ENCODE measurements at places on chromosomes 12 and 14. TPM values are rescaled to one million over a fixed set of nuclear protein-coding genes. Genes with fewer than 3 reads are reported as not detected.

- no peaks in the 10 kb centered on the region for H3K27me3 ChIP-seq
- peaks cover 4% of the 10 kb centered on the region for H3K36me3 ChIP-seq
- H3K27ac ChIP-seq = no peak overlapping the region
- no peaks in the 10 kb centered on the region for H3K4me1 ChIP-seq
- no peak for DNase-seq
Observed at GRCh38 chr12:51771008-51771407, 77.5 kb downstream of the FIGNL2 start.

- peaks cover 7% of the 10 kb centered on the region for H3K4me1 ChIP-seq
- no peaks in the 10 kb centered on the region for H3K27me3 ChIP-seq
- no peak for DNase-seq
- H3K27ac ChIP-seq = no peak overlapping the region
Observed at GRCh38 chr14:90426663-90427062, 29.8 kb downstream of the CALM1 start.

The IFT43 gene
- total RNA-seq = 36.9 TPM

GRCh38 chr12:90360300-90360699 lies 594.7 kb downstream of the CCER1 start:
- no peak overlapping the region for H3K4me3 ChIP-seq
- no peaks in the 10 kb centered on the region for H3K36me3 ChIP-seq
- peaks cover 15% of the 10 kb centered on the region for H3K4me1 ChIP-seq
- H3K27me3 ChIP-seq = no peaks in the 10 kb centered on the region
- DNase-seq = no peak

The SIX6 gene
- not detected for total RNA-seq

The ASCL1 gene
- total RNA-seq = 7.5 TPM

The POTEG gene
- total RNA-seq = not detected

DNA sequence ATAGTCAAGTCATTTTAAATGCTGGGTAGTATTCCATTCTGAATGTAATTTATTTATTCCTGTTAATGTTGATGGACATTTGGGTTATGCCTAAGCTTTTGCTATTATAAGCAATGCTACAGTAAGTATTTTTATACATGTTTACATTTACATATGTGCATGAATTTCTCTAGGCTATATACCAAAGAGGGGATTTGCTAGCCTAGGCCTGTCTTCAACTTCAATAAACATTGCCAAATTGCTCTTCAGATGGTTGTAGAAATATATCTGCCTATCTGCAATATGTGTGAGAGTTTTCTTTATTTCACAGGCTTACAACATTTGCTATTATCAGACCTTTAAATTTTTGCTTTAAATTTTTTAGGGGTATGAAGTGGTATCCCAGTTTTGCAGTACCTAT lies 87.0 kb downstream of the MIPOL1 start:
- H3K4me3 ChIP-seq = no peak overlapping the region
- H3K36me3 ChIP-seq = peaks cover 7% of the 10 kb centered on the region
- no peaks in the 10 kb centered on the region for H3K4me1 ChIP-seq
- no peaks in the 10 kb centered on the region for H3K27me3 ChIP-seq

GRCh38 chr12:18926188-18926587 lies 188.3 kb downstream of the CAPZA3 start:
- H3K4me3 ChIP-seq = no peak overlapping the region
- no peak overlapping the region for H3K27ac ChIP-seq
- peaks cover 3% of the 10 kb centered on the region for H3K36me3 ChIP-seq
- H3K4me1 ChIP-seq = no peaks in the 10 kb centered on the region
- DNase-seq = no peak

DNA sequence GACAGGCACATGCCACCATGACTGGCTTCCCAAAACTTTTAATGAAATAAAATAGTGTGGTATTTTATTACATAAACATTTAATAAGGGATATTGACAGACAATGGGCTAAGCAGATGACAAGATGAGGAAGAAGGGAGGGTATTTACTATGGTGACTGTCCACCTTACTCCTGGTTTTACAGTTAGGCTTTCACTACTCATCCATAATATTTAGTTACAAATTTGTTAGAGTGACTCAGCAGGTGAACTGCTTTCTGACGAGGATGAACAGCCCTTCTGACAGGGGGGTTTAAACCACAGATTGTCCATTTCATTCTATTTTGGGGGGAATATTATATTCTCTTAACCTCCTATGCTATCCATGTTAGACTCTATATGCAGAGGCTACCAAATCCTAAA lies 3.6 kb upstream of the PALS1 start:
- no peak overlapping the region for H3K27ac ChIP-seq
- H3K4me3 ChIP-seq = no peak overlapping the region
- H3K4me1 ChIP-seq = peaks cover 4% of the 10 kb centered on the region
- H3K27me3 ChIP-seq = peaks cover 9% of the 10 kb centered on the region
- no peaks in the 10 kb centered on the region for H3K36me3 ChIP-seq

DNA sequence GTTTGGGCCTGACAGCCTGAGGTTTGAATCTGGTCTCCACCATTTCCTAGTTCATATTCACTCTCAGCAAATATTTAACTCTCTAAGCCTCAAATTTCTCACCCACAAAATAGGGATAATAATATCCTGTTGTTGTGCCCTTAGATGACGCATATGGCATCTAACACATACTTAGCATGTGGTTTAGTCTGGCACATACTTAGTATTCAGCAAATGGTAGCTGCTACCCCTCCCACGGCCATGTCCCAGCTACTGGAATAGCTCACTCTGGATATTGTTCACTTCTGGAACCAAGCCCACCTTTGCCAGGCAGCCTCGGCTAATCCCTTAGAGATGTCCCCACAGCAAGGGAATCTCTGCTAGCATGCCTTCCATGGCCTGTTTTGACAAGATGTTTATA lies 53.3 kb downstream of the BICD1 start:
- peaks cover 26% of the 10 kb centered on the region for H3K36me3 ChIP-seq
- H3K4me1 ChIP-seq = no peaks in the 10 kb centered on the region
- no peak for DNase-seq
- no peaks in the 10 kb centered on the region for H3K27me3 ChIP-seq
- H3K4me3 ChIP-seq = no peak overlapping the region

- no peak overlapping the region for H3K27ac ChIP-seq
- no peak overlapping the region for H3K4me3 ChIP-seq
- no peaks in the 10 kb centered on the region for H3K27me3 ChIP-seq
- H3K4me1 ChIP-seq = peaks cover 19% of the 10 kb centered on the region
- H3K36me3 ChIP-seq = no peaks in the 10 kb centered on the region
Observed at GRCh38 chr12:67937822-67938221, 51.4 kb upstream of the IFNG-AS1 start.

The WNT1 gene
- total RNA-seq = not detected

DNA sequence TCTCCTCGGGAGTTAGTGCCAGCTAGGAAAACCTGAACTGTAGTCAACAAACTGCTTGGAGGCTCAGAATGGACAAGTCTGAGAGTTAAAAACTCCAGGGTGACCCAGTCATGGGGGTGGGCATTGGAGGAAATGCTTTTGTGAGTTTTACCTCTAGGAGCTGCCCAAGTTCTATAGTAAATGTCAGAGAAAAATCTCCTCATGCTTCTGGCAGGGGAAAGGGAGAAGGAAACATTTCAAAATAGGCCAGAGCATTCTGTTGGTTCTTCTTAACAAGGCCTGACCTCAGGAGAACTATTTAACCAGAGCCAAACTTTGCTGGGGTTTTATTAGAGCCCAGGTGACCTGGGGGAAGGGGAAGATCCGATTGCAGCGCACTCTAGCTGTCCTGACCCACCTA lies 12.3 kb downstream of the NINJ2 start:
- H3K27me3 ChIP-seq = peaks cover 3% of the 10 kb centered on the region
- H3K4me1 ChIP-seq = no peaks in the 10 kb centered on the region
- DNase-seq = no peak
- no peak overlapping the region for H3K27ac ChIP-seq

The ASB2 gene
- total RNA-seq = 0.60 TPM

DNA sequence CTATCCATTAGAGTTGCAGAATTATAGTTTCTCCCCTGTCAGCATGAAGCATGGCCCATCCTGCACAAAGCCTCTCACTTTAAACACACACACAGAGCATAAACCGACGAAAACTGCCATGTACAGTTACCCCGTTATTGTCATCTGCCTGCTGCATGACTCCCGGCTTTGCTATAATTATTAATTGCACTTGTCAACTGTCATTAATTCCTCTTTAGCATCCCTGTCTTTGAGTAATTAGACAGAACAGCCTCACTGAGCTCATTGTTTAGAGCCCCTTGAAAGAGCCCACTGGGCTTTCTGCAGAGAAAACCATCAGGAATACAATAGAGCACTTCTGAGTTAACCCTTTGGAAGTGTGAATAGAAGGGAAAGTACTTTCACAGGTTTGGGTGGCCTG lies 307.2 kb upstream of the SOX5 start:
- no peaks in the 10 kb centered on the region for H3K36me3 ChIP-seq
- no peak overlapping the region for H3K4me3 ChIP-seq
- no peak for DNase-seq
- peaks cover 14% of the 10 kb centered on the region for H3K4me1 ChIP-seq

GRCh38 chr12:87382436-87382835 lies 646.8 kb downstream of the C12orf50 start:
- DNase-seq = no peak
- H3K4me3 ChIP-seq = no peak overlapping the region
- H3K36me3 ChIP-seq = peaks cover 3% of the 10 kb centered on the region
- no peak overlapping the region for H3K27ac ChIP-seq
- no peaks in the 10 kb centered on the region for H3K27me3 ChIP-seq
- peaks cover 24% of the 10 kb centered on the region for H3K4me1 ChIP-seq

DNA sequence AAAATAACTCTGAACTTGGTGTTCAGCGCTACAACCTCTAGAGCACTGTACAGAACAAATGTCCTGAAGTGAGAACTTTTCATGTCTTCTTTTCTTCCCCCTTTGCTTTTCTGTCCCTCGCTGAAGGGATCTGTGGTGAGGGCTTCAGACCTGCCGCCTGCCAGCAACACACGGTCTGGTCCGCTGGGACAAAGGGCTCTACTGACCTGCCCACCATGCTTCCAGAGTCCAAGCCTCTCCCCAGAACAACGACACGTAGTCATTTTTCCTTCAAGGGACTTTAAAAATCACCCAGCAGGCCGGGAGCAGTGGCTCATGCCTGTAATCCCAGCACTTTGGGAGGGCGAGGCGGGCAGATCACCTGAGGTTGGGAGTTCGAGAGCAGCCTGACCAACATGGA lies 140.4 kb downstream of the EFCAB11 start:
- DNase-seq = no peak
- H3K27me3 ChIP-seq = no peaks in the 10 kb centered on the region
- peaks cover 14% of the 10 kb centered on the region for H3K4me1 ChIP-seq
- H3K27ac ChIP-seq = peak overlapping the region; percentile 31
- no peaks in the 10 kb centered on the region for H3K36me3 ChIP-seq
- peak overlapping the region; percentile 42 for H3K4me3 ChIP-seq

DNA sequence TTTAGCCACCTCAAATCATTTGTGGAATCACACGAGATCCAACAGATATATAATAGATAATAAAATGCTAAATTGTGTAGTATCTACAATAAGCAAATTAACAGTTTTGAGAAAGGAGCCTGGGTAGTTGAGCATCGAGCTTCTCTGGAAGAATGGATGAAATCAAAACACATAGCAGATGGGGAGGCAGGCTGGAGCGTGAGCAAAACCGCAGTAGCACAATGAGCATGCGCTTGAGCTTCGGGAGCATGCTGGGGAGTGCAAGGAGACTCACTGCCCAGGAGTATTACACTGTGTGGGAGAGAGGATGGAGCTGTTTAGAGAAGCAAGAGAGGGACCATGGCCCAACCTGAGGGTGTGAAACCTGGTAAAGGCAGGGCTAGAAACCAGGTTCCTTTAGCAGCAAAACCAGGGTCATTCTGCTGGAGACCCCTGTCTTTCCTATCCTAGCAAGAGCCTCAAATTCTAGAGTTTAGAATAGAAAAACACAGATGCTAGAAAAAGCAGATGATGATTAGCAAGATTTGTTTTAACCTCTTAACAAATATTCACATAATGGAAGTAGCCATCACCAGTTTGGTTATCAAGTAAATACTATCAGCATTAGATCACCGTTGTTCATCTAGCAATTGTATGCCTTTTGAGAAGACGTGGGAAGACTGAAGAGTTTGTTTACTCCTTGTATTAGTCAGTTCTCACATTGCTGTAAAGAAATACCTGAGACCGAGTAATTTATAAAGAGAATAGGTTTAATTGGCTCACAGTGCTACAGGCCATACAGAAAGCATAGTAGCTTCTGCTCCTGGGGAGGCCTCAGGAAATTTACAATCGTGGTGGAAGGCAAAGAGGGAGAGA lies 484.8 kb downstream of the EGLN3 start:
- DNase-seq = no peak
- no peak overlapping the region for H3K4me3 ChIP-seq
- H3K27me3 ChIP-seq = peaks cover 2% of the 10 kb centered on the region
- H3K27ac ChIP-seq = no peak overlapping the region
- H3K36me3 ChIP-seq = no peaks in the 10 kb centered on the region

DNA sequence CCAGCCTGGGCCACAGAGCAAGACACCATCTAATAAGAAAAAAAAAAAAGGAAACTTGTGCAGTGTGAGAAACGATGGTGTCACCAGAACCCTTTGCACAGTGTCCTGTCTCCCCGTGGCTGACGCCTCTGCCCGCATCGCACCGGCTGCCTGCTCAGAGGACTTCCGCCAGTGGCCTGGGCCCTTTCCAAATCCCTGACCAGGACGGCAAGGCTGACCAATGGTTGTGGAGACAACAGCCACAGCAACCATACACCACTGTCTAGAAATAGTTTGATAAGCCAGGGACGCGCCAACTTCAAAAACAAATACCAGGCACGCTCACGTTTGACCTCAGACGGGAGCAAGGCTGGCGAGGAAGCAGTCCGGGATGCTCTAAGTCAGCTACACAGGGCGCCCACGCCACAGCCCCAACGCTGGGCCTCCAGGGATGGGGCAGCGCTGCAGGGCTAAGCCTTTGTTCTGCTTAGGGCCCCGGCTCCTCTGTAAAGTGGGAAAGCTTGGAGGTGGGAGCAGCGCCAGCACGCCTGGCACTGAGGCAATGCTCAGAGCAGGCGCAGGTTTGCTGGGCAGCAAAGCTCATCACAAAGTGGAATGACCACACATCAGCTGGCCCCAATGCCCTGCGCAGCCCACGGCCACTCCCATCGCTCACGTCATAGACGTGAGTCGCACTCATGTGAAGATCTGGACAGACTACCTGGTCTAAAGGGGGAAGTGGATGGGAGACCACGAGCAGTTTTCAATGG lies 12.5 kb downstream of the PGAM5 start:
- H3K36me3 ChIP-seq = peaks cover 9% of the 10 kb centered on the region
- no peaks in the 10 kb centered on the region for H3K4me1 ChIP-seq
- H3K27ac ChIP-seq = no peak overlapping the region

The OASL gene
- total RNA-seq = 0.19 TPM

DNA sequence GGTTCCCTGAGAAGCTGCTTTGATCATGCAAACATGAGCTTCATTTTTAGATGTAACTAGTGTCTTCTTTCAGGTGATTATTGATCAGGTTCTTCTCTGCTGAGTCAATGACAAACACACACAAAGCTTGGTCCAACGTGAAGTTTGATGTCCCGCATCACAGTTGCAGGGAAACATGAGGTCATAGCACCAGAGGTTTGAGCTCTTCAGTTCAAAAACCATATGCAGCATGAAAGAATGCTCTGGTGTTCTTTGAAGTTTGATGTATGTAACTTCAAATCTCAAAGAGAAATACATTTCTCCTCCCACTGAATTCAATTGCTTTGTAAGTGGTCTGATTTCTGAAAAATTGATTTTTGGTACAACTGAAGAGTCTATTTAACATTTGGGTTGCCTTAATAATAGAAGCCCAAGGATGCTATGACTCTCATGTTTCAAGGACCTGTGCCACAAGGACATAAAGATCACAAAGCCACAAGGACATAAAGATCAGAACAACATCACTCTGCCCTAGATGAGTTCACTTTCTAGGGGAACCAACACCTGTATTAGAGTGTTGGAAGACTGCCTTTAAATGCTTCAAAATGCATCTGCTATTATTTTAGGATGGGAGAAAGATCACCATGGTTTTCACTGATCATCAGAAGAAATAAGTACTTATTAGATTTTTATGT lies 31.1 kb upstream of the AMIGO2 start:
- H3K27ac ChIP-seq = no peak overlapping the region
- H3K36me3 ChIP-seq = no peaks in the 10 kb centered on the region
- no peak overlapping the region for H3K4me3 ChIP-seq
- no peak for DNase-seq

The CIROP gene
- 0.40 TPM for total RNA-seq

Data from type B pancreatic cell (in vitro differentiated cells).